ENCODE measurements at places on chromosomes 2 and 18.
A peak's percentile ranks its signal among the peaks of the same experiment; 100 is the strongest.

DNA sequence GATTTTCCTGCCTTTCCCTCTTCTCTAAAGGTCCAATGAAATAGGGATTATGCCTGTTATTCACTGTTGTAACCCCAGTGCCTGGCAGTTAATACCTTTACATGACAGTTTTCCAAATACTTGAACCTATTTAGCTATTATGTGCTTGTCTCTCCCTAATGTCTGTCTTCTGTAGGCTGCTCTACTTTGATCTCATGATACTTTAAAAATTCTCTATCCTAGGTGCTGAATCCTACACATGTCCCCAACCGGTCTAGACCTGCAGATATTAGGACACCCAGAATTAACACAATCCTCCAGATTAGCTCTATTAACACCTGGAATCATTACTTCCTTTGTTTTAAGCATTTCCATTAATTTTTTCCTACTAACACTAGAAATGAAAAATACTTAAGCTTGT, 7.3 kb downstream of the CEBPZ start:
- DNase-seq, result no peak

- DNase-seq, result no peak
Measured at GRCh38 chr2:144114760-144115159, 405.2 kb downstream of the ZEB2 start.

- no peak for DNase-seq
Measured at GRCh38 chr2:229931241-229931640, 8.9 kb downstream of the FBXO36 start.

DNA sequence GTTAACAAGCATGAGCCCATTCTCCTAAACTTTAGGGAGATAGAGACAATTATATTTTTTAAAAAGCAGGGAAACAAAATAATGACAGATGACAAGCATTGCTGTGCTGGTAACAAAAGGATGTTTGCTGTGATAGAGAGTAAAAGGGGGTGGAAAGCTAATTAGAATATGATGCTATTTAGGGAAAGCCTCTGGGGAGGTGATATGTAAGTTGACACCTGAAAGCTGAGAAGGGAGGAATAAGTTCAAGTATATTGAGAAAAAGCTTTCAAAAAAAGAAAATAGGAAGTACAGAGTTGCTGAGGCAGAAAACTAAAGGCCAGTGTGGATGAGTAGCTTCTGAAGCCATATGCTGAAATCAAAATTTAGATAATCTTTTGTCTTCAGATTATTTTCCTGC, 565.2 kb upstream of the NRXN1 start:
- DNase-seq, result no peak

GRCh38 chr2:108923019-108923700, 65.9 kb downstream of the EDAR start:
- DNase-seq, result no peak

- peak; percentile 79 for DNase-seq
Measured at GRCh38 chr2:74835831-74836674, 2.1 kb downstream of the HK2 start.

- DNase-seq, result peak; percentile 44
Measured at GRCh38 chr2:17800219-17800618, 16.0 kb upstream of the MSGN1 start.

DNA sequence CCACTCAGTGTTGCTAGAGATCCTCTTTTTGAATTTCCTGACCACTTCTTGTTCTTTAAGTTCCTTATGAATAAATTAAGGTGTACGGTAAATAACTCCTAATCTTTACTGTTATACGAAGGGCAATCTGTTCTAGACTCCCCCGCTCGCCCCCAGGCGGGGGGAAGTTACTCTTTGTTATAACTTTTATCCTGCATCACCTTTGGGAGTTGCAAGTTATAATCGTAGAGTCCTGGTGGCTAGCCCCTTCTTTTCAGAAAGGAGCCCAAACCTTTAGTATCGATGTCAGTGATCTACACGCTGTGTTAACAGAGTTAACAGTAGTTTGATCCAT, 652 bp downstream of the GCA start:
- no peak for DNase-seq

- no peak for DNase-seq
Measured at GRCh38 chr2:2232167-2232566, 98.9 kb downstream of the MYT1L start.

DNA sequence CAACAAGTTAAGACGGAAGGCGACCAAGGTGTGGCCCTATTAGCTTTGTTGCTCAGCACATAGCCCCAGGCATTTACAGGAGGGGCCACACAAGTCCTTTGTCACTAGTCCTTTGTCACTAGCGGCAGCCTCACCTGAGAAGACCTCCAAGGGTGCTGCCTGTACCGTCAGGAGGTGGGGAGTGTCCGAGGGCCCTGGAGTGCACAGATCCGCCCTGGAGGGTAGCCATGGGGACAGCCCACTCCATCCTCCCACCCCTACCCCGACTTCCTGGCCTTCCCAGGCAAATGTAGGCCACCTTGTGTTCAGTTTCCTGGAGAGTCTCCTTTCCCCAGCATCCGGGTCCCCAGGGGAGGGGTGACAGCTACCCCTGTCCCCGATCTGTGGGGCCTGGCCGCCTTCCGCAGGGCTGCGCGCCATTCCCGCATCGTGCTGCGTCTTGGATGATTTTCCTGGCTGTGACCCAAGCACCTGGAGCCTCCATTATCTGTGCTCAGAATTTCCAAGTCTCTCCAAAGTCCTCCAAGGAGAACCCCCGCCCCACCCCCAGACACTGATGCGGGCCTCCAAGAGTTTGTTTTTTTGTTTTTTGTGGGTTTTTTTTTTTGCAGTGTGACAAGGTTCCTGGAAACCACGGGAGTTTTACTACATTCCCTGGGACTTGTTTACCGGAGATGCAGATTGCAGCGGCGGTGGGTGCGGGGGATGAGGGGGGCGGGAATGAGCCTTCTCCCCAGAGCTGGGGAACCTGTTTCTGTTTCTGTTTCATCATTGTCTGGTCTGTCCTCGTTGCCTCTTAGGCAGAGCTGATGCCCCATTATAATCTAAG, 28.6 kb downstream of the TEX44 start:
- no peak for DNase-seq

DNA sequence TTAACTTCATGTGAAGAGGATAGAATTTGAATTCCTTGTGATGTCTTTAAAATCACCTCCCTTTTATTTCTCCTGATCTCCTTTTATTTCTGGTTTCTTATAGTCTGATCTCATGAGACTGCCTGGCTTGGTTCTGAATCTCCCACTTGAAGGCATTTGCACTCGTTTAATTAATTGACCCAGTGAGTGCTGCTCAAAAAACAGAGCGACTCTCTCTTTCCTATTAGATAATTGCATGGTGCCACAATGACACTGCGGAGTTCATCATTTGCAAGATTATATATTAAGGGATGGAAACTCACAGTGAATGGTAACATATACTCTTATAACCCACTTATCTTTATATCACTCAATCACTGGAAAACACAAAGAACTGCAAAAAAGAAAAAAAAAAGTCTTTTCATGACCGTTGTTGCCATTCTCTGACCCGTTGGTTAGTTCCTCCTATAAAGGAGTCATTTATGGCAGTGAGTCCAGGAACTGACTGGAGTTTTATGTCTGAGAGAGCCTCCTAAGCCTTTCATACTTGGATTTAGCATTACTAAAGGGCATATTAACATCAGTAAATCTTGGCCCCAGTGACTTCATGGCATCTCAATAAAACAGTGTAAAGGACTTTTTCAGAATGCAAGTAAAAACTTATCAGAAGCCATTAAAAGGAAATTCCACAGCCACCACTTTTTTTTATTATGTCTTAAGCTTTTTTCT, 103.3 kb upstream of the EPHA4 start:
- no peak for DNase-seq

- peak; percentile 32 for DNase-seq
Measured at GRCh38 chr2:113273027-113273551, 5.6 kb downstream of the PAX8 start.

DNA sequence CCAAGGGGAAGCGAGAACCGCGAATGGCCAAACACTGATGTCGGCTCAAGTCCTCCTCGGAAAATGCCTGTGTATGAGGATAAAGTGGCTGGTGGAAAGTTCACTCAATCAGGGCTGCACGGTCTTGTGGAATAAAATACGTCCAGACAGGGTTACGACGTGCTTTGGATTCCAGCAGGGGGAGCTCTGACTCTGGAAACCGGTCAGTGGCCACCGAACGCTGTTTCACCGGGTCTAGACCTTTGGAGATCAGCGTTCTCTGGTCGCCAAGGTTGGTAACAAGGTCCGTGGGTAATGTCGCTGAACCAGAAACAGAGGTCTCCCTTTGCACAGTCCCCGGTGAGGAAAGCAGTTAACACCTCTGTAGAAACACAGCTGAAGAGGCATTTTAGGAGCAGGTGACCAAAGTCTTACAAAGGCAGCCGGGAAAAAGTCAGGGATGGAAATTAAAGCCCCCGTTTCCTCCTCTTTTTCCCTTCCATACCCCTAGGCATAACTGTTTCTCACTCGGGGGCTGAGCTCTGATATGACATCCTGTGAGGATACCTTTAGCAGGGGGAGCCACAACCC, 47.8 kb downstream of the CDCA7 start:
- peak; percentile 86 for DNase-seq

- no peak for DNase-seq
Measured at GRCh38 chr2:105443617-105444598, 45.1 kb upstream of the FHL2 start.

GRCh38 chr2:231673348-231673770, 35.0 kb upstream of the PTMA start:
- DNase-seq, result peak; percentile 53

DNA sequence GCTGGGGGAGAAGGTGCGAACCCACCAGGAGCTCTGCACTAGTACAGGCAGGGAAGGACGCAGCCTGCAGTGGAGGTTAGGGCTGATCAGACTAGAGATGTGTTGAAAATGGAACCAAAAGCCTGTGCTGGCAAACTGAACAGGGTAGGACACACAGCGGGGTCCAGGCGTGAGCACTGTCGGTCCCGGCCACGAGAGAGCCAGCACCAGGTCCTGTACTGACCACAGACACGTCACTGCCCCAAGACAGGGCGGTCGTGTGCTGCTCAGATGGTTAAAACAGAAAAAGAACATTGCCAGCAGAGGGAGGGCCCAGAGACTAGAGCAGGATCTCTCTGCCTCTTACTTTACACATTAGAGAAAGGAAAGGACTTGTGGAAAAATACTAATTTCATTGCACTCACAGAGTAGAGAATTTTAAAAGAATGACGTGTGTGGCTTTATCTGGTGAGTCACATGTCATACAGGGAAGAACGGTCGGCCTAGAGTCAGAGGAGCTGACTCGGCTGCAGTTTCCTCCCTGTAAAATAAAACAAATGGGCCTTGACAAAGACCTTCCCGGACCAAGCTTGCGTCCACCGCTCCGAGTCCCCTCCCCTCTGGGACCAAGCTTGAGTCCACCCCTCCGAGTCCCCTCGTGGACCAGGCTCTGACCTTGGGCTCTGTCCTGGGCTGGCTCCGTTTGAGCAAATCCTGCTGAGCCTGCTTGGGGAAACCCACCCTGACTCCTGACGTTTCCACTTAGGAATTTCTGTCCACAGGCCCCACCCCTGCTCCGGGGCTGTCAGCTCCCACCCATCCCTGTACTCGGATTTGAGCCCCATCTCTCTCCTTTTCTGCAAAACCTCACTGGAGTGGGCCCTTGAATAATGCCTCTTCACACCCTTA, 16.7 kb upstream of the ADI1 start:
- peak; percentile 91 for DNase-seq

GRCh38 chr18:9826685-9827084, 59.1 kb upstream of the TXNDC2 start:
- no peak for DNase-seq

GRCh38 chr18:45650321-45650720, 35.0 kb downstream of the SLC14A2 start:
- DNase-seq, result no peak

DNA sequence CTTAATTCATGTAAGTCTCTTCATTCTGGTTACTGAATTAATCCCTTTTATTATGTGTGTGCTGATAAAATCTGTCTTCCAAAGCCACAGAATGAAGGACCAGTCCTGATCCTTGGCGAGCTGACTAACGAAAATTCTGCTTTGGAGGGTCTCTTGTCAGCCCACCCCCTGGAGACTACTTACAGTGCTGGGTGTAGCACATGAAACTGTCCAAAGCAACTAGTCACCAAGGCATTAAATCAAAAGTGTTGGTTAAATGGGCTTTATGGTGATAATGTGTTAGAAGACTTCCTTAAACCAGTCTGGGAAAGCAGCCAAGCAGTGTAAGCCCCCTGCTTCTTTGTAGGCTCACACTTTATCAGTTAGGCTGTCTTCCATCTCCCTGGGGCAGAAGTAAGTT, 420.2 kb downstream of the SUCLG1 start:
- DNase-seq, result no peak

DNA sequence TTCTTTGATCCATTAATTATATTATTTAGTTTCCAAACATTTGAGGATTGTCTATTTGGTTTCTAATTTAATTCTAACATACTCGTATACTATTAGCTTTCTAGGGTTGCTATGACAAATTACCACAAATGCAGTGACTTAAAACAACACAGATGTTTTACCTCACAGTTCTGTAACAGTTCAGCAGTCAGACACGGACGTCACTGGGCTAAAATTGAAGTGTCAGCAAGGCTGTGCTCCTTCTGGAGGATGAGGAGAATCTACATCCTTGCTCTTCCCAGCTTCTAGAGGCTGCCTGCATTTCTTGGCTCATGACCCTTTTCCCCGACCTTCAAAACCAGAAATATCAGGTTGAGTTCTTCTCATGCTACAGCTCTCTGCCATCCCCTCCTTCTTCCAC, 117.6 kb downstream of the TFCP2L1 start:
- no peak for DNase-seq

DNA sequence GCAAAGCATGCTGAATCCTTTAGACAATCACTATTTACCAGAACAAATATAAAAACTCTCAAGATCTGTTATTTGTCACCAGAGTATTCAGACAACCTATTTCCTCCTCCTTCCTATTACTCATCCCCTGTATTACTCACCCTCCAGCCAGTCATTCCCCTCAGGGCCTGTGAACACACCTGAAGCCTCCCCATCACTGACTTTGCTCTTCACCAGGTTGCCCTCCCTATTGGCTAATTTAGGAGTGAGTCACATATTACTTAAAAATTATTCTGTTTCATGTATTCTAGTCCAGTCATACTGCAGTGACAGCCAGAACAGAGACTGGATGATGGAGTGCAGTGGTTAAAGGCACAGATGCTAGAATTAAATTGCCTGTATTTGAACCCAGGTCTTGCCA, 3.7 kb upstream of the ATG16L1 start:
- no peak for DNase-seq

GRCh38 chr2:167965907-167966761, 281.3 kb downstream of the STK39 start:
- DNase-seq, result no peak

DNA sequence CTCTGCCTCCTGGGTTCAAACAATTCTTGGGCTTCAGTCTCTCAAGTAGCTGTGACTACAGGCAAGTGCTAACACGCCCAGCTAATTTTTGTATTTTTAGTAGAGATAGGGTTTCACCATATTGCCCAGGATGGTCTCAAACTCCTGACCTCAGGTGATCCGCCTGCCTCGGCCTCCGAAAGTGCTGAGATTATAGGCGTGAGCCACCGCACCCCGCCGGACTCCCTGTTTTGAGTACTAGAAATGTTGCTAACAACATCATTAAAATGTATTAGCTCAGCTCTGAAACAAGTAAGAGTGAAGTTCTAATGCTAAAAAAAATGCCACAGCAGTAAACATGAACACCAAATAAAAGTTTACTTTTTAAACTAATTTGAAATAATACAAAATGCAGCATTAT, 937.7 kb downstream of the CPS1 start:
- no peak for DNase-seq

All from SK-MEL-5 (cell line).